Kidney (tissue), 22 donors: ENCODE measurements at places on chromosomes 6 and 20.

- no peak for DNase-seq
Measured at GRCh38 chr6:31859923-31860322, 2.7 kb downstream of the NEU1 start.

DNA sequence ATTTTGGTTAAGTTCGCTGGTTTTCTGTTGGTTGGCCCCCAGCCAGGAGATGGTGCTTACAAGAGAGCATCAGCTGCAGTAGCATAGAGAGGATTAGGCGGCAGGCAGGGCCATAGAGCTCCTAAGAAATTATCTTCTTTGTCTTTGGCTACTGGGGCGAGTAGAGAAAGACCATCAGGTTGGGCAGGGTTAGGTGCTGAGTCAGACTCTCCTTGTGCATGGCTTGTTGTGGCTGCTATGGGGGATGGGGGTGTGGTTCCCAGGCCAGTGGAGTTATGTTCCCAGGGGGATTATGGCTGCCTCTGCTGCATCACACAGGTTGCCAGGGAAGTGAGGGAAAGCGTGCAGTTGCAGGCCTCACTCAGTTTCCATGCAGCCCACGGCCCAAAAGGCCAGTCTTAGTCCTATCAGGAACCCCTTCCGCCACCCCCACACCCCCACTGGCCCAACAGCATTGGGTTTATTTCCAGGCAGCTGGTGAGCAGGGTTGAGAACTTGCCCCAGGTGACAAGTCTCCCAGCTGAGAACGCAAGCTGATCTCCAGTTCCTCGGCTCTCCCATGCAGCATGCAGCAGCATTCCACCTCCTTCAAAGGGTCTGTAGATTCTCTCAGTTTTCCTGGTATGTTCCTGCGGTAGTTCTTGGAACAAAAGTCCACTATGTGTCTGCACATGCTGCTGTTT lies 243.7 kb downstream of the UTRN start:
- no peak for DNase-seq

DNA sequence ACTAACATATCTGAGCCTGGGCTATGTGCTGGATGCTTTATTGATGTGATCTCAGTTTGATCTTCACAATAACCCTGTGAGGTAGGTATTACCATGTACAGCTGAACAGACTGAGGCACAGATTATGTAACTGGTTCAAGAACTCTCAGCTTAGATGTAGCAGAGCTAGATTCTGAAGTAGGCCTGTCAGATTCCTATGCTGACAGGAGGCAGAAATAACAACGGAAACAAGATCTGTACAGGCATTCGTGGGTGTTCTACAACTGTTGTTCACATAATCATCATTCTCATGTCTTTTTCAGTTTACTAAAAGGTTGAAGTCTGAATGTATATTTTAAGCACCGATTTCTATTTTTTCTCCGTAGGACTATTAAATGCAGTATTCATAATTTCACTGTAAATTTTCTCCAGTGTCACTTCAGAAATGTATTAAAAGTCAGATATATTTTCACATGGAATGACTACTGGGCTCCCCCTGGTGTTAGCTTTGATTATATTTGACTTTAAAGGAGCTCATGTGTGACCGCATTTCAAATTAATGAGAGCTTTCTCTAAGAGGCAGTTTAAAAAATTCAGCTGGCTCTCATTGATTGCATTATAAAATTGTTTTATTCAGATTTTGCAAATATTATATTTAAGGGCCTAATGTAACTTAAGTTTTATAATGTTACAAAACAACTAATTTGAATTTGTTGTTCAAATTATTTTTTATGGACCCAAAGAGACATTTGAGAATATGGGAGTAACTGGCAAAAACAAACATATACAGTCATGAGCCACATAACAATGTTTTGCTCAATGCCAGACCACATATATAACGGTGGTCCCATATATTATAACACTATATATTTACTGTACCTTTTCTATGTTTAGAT lies 36.4 kb upstream of the SLC17A4 start:
- no peak for DNase-seq

DNA sequence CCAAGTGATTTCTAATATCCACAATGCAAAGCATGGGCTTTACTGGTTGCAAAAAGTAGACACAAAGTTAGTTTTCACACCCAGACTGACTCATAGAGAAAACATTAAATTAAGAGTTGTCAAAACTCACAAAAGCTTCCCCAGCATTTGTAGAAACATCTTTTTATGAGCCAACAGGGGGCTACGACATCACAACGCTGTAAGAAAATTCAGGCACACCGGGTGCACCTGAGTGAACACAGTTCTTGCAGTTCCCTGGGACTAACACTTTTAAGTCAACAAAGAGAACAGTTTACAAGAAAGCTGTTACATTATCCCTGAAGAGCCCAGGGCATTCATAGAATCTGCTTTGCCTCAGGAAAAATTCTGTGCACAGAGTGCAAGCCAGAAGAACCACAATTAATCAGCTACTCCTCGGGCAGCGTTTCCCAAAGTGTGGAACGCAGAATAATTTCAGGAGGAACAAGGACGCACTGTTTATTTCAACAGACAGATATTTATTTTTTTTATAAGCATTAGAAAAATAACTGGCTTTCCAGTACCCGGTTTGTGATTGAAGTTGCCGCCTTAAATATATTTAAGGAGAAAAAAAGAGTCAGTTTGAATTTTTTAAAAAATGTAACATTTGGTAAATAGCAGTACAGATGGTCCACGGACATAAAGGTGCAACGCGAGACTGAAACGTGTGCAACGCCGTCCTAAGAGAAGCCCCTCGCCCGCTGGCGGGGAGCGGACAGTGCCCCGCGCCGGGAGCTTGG lies 1.2 kb downstream of the NCOA5 start:
- DNase-seq: no peak

DNA sequence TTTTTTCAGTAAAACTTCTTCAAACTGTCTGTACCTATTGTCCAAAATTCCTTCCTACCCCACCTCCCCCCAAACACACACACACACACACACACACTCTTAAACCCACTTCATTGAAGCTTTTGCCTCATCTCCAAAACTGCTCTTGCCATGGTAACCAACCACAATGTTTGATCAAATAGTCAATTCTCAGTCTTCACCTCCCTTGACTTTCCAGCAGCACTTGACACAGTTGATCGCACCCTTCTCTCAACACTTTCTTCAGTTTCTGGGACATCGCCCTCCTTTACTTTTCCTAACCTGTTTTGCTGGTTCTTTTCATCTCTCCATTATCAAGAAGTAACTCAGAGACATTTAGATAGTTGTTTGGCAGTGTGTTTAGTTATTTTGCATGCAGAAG lies 71.5 kb upstream of the COL21A1 start:
- DNase-seq: no peak

DNA sequence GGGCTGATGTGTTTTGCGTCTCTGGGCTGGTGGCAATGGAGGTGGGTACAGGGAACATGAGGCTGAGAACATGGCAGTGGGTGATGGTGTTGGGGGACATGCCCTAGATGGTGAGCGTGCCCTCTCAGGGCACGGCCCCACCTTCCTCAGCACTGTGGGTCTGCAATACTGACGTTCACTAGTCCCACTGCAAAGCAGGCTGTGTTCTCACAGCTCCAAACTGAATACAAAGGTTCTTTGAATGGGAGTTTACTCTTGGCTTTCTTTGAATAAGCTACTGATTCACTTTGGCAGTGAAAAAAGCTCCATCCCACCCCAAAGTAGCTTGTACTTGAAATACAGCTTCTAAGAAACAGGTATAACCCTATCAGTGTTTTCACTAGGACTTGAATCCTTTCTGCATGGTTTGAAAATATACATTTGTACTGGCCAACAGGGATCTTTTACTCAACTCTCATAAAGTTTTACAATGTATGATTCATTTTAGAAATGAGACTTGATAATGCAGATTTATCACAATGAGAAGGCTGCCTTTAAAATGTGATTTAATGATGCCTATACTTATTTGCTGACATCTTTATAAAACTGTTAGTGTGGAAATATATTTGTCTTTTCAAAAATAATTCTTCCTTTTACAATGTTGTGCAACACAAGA lies 400.7 kb downstream of the ZFAND3 start:
- no peak for DNase-seq

DNA sequence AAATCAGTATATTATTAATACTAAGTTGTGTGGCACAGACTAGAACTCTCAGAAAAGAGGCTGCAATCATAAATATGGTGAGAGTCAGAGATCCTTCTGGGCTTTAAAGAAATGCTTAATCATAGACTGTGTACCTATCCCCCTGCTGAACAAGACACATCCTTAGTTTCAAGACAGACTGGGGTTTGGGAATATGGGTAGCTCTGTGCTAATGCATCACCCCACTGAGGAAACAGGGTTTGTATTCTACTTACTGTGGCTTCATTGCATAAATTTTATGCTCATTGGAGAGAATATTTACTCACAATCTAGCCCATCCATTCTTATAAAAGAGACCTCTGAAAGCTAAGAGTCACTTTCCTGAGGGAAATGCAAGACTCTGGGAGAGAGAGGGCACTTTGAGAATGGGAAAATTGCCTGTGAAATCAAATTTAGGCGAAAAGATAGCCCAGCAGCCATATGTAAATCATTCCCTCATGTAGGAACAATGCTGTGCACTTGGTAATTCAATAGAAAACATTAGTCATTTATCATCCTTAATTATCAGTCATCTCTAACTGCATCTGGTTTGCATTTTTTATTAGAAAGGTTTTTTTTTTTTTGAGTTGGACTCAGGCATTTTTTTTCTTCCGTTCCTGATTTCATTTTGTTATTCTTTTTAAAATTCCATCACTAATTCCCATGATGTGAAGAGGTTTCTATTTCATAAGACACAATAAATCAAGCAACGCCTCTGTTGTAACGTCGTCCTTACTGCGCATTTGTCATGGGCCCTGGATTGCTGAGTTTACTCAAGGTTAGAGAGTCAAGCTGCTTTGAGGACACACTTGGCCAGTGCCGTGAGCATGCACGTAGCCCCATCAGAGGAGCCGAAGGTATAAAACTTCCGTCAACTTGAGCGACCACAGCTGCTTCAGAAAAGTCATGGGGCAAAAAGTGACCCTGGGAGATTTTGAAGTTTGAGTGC lies 91.8 kb downstream of the TRMT11 start:
- DNase-seq: no peak

DNA sequence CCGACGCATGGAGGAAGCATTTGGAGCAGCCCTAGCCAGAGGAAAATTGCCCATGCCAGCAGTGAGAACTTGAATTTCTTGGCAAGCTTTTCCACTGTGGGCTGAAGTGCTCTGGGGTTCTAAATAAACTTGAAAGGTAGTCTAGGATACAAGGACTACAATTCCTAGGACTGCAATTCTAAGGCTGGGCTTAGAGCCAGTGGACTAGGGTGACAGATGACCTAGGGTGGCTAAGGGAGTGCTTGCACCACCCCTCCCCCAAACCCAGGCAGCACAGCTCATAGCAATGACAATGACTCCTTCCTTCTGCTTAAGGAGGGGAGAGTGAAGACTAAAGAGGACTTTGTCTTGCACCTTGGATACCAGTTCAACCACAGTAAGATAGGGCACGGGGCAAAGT lies 122.3 kb downstream of the THBS2 start:
- DNase-seq: no peak

DNA sequence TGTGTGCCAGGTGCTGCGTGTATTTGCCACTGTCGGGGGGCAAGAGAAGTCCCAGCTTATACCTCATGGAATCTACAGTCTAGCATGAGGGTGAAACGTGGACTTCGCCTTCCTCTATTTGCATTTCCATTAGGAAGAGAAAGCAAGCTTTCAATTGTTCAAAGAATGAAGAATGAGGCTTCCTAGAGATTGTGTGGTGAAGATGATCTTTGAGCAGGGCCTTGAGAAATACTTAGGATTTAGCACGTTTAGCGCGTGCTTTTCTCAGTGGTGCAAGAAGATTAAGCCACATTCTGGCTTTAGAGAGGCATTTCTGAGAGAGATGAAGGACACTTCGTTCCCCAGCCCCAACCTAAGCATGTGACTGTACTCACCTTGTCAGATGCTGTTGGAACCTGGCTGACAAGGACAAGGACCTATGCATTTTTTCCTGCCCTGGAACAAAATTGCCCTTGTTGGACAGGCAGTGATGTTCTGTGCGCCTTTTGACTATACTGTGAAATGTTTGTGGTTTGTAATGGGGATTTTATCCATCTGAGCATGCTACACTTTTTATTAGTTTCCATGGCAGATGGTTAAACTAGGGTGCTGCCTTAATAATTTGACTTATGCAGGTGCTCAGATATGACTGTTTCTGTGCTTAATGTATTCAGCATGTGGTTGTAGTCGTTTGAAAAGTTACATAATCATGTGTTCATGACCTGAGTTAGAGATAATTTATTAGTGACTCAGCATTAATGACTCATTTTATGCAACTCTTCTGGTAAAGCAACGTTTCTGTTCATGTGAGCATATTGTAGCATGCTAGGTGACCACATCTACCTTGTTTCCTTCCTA lies 10.7 kb downstream of the TULP4 start:
- no peak for DNase-seq

GRCh38 chr6:74805916-74806696 lies 399.7 kb downstream of the COL12A1 start:
- no peak for DNase-seq

- DNase-seq: no peak
Measured at GRCh38 chr6:137357948-137358266, 136.3 kb downstream of the OLIG3 start.

- DNase-seq: no peak
Measured at GRCh38 chr6:157316871-157317814, 6.2 kb downstream of the TMEM242 start.

GRCh38 chr6:43771858-43772680 lies 2.1 kb downstream of the VEGFA start:
- peak; percentile 90 for DNase-seq

- no peak for DNase-seq
Measured at GRCh38 chr6:4318321-4318720, 182.9 kb upstream of the ECI2 start.

DNA sequence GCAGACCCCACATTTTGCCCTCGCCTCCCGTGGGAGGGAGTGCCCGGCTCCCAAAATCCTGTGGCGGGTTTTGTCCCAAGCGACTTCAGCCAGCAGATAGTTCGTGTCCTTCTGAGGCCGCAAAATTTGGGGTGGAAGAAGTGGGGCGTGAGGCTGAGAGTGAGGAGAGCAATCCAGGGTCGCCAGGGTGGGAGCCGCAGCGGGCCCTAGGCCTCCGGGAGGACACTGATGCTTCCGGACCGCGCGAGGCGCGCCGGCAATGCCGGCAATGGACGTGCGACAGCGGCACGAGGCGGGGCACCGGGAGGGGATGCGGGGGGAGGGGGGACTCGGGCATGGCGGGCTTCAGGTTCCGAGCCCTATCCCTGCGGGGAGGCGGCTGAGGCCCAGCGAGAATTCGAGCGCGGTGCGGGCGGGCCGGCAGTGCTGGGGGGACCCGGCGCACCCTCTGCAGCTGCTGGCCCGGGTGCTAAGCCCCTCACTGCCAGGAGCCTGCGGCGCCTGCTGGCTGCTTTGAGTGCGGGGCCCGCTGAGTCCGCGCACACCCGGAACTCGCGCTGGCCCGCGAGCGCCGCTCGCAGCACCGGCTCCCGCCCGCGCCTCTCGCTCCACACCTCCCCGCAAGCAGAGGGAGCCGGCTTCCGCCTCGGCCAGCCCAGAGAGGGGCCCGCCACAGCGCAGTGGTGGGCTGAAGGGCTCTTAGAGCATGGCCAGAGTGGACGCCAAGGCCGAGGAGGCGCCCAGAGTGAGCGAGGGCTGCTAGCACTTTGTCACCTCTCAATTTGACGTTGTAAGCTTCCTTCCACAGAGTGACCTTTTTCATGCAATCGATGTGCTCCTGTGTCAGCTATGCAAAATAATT lies 143.8 kb downstream of the LPA start:
- peak; percentile 85 for DNase-seq
